ENCODE measurements at places on chromosomes 11 and 22.
A peak's percentile ranks its signal among the peaks of the same experiment; 100 is the strongest.

- DNase-seq = no peak
Observed at GRCh38 chr11:80362563-80363340, 921.9 kb upstream of the TENM4 start.

DNA sequence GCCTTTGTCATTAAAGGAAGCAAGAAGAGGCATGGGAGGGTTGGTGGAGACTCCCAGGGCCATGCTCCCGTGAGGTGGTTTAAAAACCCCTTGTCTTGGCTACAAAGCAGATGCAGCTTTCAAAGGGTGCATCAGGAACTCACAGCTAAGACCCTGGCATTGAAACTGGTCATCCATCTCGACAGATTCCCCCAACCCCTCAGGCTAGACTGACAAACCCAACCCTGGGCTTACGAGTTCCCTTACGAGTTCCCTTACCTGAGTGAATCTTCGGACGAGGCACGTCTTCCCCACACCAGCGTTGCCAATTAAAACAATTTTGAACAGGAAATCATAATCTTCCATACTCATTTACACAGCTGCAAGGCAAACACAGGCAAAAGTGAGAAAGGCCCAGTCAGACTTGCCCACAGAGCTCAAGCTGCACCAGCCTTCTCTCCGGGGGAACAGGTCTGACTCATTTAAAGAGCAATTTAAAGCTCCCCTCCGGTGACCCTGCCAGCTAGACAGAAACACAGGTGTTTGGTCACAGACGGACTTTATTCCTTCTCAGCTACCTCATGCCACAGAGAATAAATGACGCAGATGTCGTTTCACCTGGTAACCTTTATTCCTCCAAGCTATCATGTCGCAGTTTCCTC, 74.6 kb downstream of the RAB30 start:
- DNase-seq = no peak

GRCh38 chr22:46561435-46561905, 24.1 kb upstream of the CELSR1 start:
- peak; percentile 84 for DNase-seq

DNA sequence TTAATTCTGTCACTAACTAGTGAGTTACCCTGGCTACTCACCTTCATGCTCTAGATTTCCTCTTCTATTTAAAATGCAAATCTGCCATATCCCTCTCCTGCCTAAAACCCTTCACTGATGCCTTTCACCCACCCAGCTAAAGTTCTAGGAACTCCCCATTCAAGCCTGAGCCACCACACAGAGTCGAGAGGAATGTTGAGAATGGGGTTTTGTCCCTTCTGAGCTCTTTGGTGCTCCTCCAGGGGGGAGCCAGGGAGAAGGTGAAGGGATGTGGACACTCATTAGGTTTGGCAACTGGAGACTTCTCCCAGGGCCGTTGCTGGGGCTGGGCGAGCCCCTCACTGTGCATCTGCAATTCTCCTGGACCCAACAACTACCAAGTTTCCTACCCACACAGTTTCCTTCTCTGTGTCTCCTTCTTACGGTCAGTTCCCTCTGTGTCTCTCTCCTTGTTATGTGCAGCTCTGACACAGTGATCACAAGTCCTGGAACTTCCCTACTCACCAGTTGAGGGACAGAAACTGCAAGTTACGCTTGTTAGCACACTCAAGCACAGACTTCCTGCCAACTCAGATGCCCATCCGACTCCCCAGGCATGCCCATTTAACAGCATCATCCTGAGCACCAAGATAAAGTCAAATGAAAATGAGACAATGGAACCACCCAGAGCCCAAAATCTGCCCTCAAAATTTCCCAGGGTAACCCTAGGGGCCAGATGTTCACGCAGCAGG, 6.5 kb upstream of the IL10RA start:
- DNase-seq = peak; percentile 25

GRCh38 chr11:2248762-2249161, 21.6 kb downstream of the ASCL2 start:
- no peak for DNase-seq

DNA sequence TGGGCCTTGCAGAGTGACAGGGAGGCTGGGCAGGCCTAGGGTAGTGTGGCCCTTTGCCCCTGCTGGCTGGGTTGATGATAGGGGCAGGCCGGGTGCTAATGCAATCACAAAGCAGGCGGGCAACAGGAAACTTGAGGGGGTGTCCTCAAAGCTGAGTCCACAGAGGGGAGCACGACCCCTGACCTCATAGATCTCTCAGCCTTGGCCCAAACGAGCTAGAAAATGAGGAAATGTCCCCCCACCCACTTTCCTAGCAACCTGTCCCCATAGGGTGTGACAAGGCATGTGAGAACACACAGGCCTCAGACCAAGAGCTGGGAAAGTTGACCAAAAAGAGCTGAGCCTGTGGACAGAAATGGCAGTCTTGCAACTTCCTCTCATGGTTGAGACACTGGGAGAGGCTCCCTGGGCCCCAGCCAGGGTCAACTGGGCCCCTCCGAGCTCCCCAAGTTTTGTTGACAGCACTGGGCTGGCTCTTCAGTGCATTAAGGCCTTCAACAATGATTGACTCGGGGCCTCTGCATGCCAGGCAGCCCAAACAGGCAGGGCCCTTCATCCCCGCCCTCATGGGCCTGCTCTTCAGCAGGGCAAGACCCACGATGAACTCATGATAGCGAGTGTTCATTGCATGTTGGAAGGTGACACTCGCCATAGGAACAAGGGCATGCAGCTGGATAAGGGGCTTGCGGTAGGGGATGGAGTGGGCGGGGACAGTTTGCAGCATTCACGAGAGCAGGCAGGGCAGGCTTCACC, 9.8 kb upstream of the SPI1 start:
- no peak for DNase-seq

DNA sequence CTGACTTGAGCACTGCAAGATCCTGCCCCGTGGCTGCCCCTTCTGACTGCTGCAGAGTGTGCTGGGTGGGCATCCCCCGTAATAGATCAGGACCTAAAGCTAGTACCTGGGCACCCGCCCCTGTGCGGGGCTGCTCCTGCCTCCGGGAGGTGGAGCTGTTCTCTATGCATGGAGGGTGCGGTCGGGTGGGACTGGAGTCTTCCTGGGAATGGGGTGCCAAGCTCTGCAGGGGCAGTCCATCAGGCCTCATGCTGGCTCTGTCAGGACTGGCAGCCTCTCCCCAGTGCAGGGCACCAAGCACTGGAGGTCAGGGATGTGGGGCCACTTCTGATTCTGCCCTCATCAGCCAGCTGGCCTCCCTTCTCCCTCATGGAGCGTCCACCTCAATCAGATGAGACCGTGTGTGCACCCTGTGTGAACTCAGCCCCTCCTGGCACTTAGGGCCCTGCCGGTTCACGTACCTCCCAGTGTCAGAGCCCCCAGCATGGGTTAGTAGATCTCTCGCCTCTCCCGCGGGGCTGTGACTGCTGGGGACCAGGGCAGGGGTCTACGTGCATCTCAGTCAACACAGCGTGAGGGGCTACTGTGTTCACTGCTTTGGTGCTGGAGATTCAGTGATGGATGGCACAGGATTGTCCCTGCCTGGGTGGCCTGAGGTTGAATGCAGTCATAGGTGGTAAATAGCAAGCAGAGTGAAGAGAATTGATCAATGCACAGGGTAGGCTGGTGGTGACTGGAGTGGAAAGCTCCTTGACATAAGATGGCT, 30.8 kb downstream of the MPPED1 start:
- DNase-seq = no peak

DNA sequence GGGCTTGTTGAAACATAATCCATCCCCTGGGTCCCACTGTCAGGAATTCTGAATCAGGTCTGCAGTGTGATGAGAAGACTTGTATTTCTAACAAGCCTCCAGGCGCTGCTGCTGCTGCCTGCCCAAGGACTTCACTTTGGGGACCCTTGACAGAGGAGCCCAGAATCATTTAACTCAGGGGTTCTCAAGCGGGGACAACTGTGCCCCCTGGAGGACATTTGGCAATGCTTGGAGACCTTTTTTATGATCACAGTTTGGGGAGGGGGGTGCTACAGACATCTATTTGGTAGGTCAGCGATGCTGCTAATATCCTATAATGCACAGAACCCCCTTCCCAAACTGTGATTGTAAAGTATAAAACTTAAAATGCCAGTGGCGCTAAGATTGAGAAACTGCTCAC, 312.8 kb downstream of the OPCML start:
- no peak for DNase-seq

DNA sequence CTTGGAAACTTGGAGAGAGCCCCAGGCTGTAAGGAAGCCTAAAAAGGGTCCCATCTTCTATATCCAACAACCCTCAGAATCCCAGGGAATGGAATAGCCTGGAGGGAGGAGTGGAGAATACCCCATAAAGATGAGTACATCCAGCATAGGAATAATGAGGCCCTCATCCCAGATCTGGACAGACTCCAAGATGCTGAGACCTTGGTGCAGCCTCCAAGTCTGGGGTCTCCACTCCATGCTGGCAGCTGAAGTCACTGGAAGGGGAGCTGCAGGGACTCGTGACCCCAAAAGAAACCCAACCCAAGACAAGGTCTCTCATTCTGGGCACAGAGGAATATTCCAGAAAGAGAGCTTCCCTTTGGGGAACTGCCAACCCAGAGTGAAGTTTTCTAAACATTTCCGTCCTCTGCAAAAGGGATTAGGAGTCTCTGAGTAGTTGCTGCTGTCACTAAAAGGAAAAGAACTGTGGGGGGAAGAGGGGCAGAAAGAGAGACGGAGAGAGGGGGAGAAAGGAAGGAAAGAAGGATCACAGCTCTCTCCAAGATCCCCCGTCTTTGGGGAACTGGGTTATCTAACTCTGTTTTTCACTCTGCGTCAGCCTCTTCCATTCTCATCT, 589 bp downstream of the SCGB1A1 start:
- no peak for DNase-seq

DNA sequence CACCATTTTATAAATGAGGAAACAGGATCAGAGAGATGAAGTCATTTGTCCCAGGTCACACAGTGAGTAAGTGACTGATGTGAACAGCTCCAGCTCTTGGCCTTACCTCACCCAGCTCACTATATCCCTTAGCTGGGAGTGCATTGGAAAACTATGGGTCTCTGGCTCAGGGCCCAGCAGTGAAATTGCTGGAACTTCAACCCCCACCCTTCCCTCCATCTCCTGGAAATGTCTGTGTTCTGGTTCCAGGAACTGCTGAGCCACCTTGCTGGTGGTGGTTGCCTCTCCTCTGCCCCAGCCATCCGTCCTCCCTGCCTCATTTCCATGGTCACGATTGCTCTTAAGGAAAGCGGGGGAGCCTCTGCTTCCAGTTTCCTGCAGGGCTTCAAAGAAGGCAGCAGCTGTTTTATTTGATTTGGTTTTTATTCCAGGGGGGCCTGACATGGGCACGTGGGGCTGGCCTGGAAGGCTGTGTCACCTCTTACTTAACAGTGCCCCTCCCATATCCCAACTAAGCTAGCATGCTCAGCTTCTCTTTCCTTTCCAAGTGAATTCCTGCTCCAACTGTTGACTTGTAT, 46.2 kb upstream of the CSTF3 start:
- no peak for DNase-seq

DNA sequence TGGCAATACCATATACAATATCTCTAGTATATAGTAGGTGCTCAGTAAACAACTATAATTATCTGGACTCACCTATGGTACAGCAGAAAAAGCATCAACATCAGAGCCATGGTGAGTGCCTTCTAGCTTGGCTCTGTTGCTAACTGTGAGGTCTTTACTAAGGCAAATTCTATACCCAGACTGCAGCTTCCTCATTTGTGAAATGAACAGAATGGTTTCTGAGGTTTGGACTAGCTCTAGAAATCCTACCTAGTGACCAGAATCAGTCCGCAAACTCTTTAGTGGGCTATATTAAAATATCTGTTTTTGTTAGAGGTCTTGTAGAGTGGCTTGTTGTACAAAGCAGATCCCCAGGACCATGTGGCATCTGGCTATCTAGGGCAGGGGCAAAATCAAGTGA, 3.7 kb downstream of the MS4A1 start:
- no peak for DNase-seq

DNA sequence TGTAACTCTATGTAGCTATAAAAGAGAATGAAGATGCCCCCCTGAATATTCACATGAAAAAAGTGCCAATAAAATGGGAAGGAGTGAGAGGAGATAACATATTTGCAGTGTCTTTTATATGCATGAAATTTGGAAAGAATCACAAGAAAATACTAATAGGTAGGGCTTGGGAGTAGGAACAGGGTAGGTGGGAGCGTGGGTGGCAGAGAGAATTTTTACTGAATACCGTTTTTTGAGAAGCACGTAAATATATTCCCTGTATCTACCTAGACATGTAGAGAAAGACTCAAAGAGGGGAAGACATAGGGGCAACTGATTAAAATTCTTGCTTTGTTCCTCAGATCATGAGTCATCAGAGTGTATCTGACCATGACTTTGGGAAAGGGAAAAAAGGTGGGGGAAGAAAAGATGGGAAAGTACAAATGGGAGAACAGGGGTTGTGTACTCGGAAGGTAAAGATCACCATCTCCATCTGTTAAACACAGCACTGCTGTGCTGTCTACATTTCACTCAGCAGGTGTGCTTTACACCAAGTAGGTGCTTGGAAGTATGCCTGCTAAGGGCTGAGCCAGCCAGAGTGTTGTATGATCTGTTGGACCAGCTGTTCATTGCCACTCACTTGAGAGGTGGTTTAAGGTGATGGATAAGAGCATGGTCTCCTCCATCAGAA, 16.0 kb downstream of the PRR5L start:
- DNase-seq = no peak

DNA sequence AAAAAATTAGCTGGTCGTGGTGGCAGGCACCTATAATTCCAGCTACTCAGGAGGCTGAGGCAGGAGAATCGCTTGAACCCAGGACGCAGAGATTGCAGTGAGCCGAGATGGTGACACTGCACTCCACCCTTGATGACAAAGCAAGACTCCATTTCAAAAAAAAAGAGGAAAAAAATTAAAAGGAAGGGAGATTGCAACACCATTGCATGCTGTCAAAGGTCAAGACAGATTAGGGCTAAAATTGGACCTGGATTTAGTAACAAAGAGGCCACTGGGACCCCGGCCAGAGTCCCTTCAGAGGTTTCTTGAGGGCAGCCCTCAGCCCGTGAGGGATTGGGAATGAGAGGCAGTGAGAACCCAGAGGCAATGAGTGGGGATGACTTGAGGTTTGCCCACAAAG, 8.2 kb upstream of the MAFF start:
- DNase-seq = no peak

GRCh38 chr11:116852261-116853031, 15.0 kb upstream of the APOA1 start:
- no peak for DNase-seq

- no peak for DNase-seq
Observed at GRCh38 chr22:20115691-20116375, at the start of gene RANBP1. Gene RANBP1 (plus strand): TSS chr22:20116104. CDS start chr22:20116185, 81 bp downstream.

GRCh38 chr22:46907241-46908215, 145.1 kb downstream of the TBC1D22A start:
- peak; percentile 29 for DNase-seq

- no peak for DNase-seq
Observed at GRCh38 chr11:131495423-131495822, 125.0 kb downstream of the NTM start.

DNA sequence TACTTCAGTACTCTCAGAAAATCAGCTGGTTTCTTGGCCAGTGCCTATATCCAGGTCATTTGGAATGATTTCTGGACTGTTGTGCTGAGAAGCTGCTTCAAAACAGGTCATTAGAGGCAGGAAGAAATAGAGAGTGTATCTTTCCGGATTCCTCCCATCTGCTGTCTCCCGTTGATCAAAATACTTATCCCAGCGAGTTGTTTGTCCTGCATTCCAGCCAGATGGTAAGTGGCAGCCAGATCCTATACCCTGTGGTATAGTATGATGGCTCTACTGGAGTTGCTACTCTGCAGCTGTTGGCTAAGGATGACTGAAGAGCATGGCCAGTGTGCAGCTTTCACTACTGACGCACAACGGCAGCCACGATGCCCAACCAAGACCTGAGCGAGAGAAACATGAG, 560.9 kb upstream of the ANO5 start:
- DNase-seq = no peak

Measured in ecto neural progenitor cell (in vitro differentiated cells).